ENCODE measurements at places on chromosomes 4 and X.

DNA sequence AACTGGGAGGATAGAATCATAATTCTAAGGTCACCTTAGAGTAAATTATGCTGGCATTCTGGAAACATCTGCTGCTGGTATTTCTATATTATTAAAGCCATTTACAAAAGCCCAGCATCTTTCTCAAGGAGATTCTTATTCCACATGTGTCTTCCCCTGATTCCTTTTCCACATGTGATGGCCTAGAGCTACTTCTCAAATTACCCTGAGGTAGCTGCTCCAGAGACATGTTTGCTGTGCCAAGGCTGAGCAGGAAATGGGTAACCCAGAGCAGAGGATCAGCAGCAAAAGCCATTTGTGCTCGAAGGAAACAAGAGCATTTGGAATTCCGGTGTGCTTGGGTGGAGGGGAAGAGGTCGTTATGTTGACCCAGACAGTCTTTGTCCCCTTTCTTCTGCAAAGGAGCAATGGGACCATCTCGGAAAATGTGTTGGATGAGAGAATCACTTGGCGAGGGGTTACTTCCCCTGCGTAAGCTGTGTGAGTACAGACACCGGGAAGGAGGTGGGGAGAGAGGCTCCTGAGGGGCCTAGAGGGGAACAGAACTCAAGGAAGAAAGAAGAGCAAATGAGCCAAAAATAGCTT, 24.6 kb downstream of the TSC22D3 start:
- DNase-seq: no peak

GRCh38 chr4:47786958-47787370, 50.9 kb downstream of the CORIN start:
- no peak for DNase-seq

DNA sequence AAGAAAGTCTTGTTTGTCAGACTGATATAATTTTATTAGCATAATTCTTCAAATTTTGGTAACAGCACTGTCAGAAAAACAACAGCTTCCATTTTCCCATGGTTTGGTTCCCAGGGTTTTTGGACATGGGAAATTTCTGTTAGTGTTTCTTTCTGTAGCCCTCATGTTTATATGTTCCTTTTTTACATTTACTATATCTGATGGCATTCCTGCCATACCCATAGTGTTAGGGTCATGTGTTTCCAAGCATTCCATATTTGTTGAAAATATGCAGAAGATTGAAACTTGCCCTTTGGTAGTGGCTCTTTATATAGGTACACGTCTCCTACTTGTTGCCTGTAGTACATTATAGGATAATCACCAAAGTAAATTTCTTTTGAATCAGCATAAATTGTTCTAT, 65.8 kb downstream of the PDLIM5 start:
- no peak for DNase-seq

- peak; percentile 84 for DNase-seq
Observed at GRCh38 chr4:189021831-189022230, 882.6 kb downstream of the TRIML1 start.

DNA sequence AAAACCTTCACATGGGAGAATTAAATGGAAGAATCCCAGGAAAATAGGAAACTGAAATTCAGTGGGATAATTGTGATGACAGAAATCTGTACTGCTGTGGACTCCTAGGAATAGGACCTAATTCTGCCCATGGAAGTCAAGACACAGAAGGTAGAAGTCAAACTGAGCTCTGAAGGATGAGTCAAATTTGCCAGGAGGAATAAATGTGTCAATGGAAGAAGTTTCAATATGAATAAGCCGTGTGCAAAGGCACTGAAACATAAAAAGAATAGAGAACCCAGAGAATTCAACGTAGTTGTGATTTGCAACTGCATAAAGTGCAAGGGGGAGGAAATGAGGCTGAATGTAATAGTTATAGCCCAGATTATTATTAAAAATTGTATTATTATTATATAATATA, 11.6 kb downstream of the ENAM start:
- DNase-seq: no peak

GRCh38 chr4:67499799-67500198, 45.5 kb downstream of the CENPC start:
- DNase-seq: no peak

Data from islet precursor cell (in vitro differentiated cells).